Renal pelvis (tissue), 12 donors: ENCODE measurements at places on chromosomes 2 and 18. TPM values are rescaled to one million over a fixed set of nuclear protein-coding genes. Genes with fewer than 3 reads are reported as not detected.
A peak's percentile ranks its signal among the peaks of the same experiment; 100 is the strongest.

Gene SLC19A3
- polyA plus RNA-seq, result 7.4 TPM

GRCh38 chr2:229713371-229714079 lies 830 bp downstream of the DNER start:
- DNase-seq, result peak; percentile 47

DNA sequence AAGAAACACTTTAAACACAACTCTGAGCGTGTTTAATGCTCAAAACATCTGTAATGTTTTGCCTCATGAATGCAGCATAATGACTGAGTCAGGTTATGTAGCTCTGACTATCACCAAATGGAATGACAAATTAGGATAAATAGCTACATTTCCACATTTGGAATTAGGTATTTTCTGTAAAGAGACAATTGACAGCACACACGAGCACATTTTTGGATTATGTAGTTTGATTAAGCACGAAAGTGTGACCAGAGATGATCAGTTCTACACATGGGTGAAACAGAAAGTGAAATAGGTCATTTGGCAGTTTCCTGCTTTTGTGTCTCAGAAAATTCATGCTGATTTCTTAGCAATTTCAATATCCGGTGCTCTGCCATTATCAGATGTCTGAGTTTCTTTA lies 29.0 kb downstream of the LPIN1 start:
- DNase-seq, result no peak

DNA sequence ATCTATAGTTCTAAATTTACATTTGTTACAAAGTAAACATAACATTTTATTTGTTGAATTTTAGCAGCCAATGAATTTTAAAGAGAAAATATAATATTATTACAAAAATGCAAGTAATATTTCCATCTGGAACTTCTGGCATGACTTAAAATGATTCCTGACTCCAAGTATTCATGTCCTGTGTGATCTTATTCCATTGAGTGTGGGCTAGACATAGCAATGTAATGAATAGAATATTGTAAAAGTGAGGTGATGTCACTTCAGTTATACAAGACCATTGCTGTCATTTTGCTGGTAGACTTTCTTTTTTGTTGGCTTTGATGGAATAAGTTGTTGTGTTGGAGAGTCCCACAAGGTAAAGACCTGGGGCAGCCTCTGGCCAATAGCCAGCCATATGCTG lies 912.2 kb upstream of the PIK3C3 start:
- no peak for DNase-seq

GRCh38 chr18:58397385-58398132 lies 231.3 kb downstream of the ALPK2 start:
- no peak for DNase-seq

- DNase-seq, result no peak
Measured at GRCh38 chr2:204343685-204344084, 201.6 kb upstream of the PARD3B start.

DNA sequence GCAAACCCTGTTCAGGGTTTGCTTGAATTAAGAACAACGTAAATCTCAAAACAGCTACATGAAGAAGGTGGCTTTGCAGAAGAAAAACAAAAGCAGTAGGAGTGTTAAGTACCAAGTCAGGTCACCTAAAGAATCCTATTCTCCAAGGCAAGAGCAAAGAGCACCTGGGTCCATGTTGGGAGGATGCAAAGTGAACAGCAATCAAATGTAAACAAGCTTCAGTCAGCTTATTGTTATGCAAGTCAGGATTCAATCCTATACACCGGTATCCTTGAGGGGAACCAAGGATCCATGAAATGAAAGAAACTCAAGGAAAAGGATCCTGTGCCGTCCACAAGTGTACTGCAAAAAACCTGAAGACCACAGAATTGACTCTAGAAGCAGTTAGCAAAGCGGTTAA lies 261.0 kb upstream of the DDX18 start:
- no peak for DNase-seq

DNA sequence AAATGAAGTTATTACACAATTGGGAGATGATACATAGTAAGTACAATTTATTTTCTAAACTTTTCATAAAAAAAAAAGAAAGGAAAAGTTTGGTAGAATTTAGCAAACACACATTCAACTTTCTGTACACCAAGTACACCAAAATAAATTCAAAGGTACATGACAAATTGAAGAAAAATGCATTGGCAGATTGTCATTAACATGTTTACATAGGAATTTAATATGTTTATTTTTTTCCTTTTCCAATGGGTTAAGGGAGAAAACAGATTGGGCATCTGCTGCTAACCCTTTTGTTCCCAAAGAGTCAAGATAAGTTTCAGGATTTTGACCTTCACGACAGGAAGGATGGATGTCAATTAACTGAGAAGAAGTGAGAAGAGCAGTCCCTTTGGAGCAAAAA lies 620.4 kb downstream of the XIRP2 start:
- DNase-seq, result no peak

DNA sequence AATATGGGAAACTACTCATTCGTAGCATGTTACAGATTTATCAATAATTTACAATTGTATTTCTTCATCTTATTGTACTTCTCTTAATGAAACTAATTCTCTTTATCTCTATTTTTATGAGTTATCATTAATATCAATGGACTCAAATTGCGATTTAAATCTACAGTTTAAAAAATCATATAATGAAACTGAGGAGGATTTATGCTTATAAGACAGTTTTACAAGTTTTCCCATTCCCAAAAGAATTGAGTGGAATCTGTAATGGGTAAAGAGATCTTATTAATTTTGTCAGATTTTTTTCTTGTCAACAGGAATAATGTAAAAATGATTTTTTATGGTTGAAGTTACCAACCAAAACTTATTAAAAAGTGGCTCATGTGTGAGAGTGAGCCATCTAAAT lies 468.0 kb downstream of the METTL4 start:
- no peak for DNase-seq

Gene CFC1
- not detected for polyA plus RNA-seq

GRCh38 chr2:222523783-222524544 lies 99.6 kb downstream of the SGPP2 start:
- no peak for DNase-seq

DNA sequence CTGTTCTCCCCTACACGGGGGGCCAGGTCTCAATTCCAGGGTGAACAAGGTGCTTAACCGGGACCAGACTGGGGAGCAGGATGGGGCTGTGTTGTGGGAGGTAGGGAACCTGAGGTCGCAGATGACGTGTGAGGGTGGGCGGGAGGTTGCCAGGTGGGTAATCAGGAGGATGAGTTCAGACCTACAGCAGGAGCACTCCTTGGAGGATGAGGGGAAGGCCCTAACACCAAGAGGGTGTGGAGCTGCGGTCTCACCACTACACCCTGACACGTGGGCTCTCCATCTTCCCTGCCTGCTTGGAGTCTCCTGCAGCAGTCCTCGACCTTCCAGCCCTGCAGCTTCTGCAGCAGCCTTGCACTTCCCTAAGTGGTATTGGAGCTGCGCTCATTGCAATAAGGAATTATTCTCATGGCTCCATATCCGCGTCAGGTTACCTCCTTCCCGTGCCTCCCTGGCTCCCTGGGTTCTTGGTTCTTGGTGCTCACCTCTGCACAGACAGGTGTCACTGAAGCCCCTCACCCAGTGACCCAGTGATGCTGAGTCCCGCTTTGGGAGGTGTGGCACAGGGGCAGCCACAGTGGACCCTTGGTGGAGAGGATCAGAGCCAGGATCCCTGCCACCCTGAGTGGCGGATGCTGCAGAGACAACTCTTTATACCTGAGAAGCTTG lies 15.5 kb downstream of the SH3BP4 start:
- DNase-seq, result no peak

DNA sequence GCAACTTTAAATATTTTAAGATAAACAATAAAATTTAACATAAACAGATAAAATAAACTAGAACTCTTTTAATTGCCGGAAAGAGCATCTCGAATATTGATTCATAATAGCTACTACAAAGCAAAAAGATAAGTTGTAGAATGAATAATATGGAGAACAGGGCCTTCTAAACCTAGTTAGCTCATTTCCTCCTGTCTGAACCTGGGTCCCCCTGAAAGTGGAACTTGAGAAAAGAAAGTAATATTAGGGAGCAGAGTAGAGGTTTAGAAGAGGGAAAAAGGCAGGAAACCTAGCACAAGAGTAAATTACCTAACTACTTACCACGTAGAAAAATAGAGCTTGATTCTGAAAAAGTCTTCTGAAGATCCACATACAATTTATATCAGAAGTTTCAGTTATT lies 80.7 kb upstream of the NETO1 start:
- DNase-seq, result no peak
